ENCODE measurements at places on chromosomes 5 and 9. TPM values are rescaled to one million over a fixed set of nuclear protein-coding genes. Genes with fewer than 3 reads are reported as not detected.

The HTR4 gene
- total RNA-seq, result not detected

The S1PR3 gene
- total RNA-seq, result 6.5 TPM

The GABRB2 gene
- not detected for total RNA-seq

The SEMA5A gene
- 4.1 TPM for total RNA-seq

The RNF145 gene
- total RNA-seq, result 56.2 TPM

The PCDHB6 gene
- not detected for total RNA-seq

The RNF183 gene
- total RNA-seq, result not detected

The TRAF2 gene
- 22.4 TPM for total RNA-seq

The PTGES gene
- total RNA-seq, result 7.1 TPM

The ZNF608 gene
- 2.3 TPM for total RNA-seq

The KCNIP1 gene
- total RNA-seq, result not detected

The ATOX1 gene
- total RNA-seq, result 175 TPM

The XPA gene
- 7.8 TPM for total RNA-seq

The GABRA1 gene
- not detected for total RNA-seq

The GPR150 gene
- total RNA-seq, result not detected

The POLE3 gene
- total RNA-seq, result 63.7 TPM

The SLC45A2 gene
- not detected for total RNA-seq

The C9orf50 gene
- not detected for total RNA-seq

The CCDC152 gene
- 2.8 TPM for total RNA-seq

The GMCL2 gene
- not detected for total RNA-seq

The GNAQ gene
- 31.6 TPM for total RNA-seq

The PCDHGA11 gene
- total RNA-seq, result 2.7 TPM

The GFI1B gene
- total RNA-seq, result not detected

The PAEP gene
- not detected for total RNA-seq

The MPDZ gene
- 14.3 TPM for total RNA-seq

The TAF1L gene
- total RNA-seq, result not detected

The HDAC3 gene
- 67.5 TPM for total RNA-seq

The NDUFA8 gene
- 70.4 TPM for total RNA-seq

The SPINK4 gene
- total RNA-seq, result not detected

The DIPK1B gene
- total RNA-seq, result 0.21 TPM

The LRRTM2 gene
- not detected for total RNA-seq

The ZNF346 gene
- 11.7 TPM for total RNA-seq

The DYNC2I2 gene
- 66.6 TPM for total RNA-seq

The PDZD2 gene
- total RNA-seq, result 14.5 TPM

The CAMK2A gene
- total RNA-seq, result 0.04 TPM

The LRRC19 gene
- total RNA-seq, result not detected

The FAM151B gene
- total RNA-seq, result 1.3 TPM

The PRDM12 gene
- total RNA-seq, result not detected

The CDH6 gene
- not detected for total RNA-seq

The SRA1 gene
- total RNA-seq, result 49.1 TPM

The SCGB3A2 gene
- total RNA-seq, result not detected

The SHB gene
- 19.0 TPM for total RNA-seq

The PCDHGC5 gene
- 0.42 TPM for total RNA-seq

The CCT5 gene
- 570 TPM for total RNA-seq

The IFNA6 gene
- not detected for total RNA-seq

The GOLGA1 gene
- total RNA-seq, result 9.7 TPM

The LIFR gene
- 0.65 TPM for total RNA-seq

The RNF44 gene
- 12.5 TPM for total RNA-seq

The GRIA1 gene
- total RNA-seq, result 0.42 TPM

The C7 gene
- not detected for total RNA-seq

The TMEM267 gene
- 10.8 TPM for total RNA-seq

All from foreskin keratinocyte (primary cell).